ENCODE measurements at places on chromosomes 2 and 18.
A peak's percentile ranks its signal among the peaks of the same experiment; 100 is the strongest.

- DNase-seq, result peak; percentile 71
Measured at GRCh38 chr2:207746131-207746530, 23.6 kb downstream of the FZD5 start.

DNA sequence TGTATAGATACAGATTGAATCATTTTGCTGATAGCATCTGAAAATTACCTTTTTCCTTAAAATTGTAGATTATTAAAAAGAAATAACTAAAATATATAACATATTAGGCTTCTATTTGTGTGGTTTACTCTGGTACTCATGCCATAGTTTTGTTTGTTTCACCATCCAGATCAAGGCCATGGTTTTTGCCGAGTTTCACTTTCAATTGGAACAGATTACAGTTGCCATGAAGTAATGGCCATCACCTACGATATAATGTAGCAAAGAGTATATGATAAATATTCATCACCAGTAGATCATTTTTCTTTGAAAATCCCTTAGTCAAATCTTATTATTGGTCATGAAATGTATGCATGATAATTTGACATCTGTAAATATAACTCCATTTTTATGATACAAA is 11.9 kb upstream of the DNAH7 start:
- no peak for DNase-seq

DNA sequence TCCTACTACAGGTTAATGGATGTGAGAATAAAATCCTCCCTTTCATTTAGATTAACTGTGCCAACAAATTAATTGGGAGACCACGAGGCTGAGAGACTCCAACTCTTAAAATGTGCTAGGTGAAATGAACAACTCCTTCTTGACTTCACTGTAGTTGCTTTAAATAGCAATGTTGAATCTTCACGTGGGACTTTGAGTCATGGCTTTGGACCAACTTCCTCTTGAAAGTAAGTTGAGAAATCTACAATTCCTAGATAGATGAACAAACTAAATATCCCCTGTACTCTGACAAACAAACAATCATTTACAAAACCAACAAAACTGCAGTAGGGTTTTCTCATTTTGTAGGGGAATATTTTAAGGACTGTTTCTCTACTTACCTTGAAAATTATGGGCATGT is 291.9 kb upstream of the SPRED2 start:
- peak; percentile 55 for DNase-seq

DNA sequence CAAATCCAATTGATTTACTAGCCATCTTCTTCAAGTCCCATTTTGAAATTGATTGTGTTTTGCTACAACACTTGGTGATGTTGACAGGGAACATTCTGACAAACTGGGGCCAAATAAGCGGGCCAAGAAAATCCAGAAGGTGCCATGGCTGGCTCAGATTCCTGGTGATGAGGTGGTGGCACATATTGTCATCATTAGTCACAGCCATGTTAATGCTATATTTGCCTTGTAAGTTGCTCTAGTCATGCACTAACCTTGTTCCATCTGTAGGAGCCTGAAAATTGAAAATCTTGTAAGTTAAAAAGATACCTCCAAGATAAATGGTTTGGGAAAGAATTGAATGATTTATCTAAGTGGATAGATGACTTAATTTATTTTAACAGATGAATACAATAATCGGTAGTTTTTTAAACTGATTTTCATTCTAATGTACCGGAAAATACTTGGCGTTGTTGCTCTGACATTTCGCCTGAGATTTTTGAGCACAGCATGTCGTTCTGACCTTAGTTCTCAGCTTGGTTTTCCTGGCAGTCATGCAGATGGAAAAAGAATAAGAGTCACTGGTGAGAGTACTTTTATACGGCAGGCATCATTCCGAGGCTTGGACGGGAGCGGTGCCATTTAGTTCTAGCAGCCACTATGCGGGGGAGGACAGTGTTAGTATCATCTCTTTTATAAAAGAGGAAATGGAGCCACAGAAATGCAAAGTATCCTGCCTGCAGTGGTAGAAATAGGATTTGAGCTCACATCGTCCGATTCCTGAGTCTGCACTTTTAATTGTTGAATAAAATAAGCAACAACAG is 133.9 kb downstream of the ZNF532 start:
- DNase-seq, result peak; percentile 69

DNA sequence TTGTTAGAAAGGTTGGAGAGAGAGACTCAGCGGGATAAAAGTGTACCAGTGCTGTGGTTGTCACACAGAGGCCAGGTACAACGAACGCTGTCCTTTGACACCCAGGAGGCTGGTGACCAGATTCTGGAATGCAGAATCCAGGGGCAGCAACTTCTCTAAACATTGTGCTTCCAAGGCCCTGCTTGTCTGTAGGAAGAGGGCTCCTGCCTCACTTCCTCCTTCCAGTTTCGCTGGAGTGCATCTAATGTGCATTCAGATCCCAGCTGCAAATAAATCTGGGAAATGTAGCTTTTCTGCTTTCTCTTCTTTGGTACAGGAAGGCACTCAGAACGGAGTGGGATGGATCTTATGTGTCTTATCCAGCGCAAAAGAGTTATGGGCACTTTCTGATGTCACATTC is 171.8 kb upstream of the ATP5MC3 start:
- no peak for DNase-seq

DNA sequence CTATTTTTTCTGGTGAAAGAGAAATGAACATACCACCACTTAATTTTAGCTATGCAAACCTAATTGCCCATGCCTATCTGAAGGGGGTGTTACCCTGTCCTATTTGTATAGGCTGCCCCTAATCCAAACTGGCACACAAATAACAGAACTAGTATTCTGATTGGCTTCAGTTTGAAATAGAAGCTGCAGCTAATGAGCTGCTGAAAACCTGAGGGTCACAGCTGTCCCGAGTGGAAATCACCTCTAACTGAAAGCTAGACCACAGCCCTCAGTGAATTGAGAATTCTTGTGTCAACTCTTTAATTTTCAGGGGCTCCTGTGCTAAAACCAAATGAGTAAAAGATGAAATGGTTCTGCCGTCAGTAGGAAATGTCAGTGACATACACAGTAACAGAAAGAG is 28.7 kb downstream of the CCDC141 start:
- no peak for DNase-seq

- no peak for DNase-seq
Measured at GRCh38 chr2:234913208-234913626, 38.6 kb upstream of the SH3BP4 start.

DNA sequence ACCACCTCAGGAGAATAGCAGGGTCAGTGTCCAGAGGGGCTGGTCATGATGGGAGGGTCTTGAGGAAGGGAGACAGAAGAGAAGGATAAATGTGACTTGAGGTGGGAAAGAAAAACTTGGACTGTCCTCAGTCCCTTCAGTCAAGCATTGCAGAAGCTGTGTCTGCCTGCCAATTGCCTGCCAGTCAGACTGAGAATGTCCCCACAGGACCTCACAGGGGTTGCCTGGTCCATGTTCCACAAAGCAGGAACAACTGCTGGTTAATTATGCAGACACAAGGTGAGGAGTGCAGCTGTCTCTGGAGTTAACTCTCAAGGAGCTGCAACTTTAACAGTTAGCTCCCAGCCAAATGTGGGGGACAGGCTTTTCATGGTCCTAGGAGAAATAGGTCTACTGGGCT is 75.7 kb downstream of the TRIM43 start:
- no peak for DNase-seq

DNA sequence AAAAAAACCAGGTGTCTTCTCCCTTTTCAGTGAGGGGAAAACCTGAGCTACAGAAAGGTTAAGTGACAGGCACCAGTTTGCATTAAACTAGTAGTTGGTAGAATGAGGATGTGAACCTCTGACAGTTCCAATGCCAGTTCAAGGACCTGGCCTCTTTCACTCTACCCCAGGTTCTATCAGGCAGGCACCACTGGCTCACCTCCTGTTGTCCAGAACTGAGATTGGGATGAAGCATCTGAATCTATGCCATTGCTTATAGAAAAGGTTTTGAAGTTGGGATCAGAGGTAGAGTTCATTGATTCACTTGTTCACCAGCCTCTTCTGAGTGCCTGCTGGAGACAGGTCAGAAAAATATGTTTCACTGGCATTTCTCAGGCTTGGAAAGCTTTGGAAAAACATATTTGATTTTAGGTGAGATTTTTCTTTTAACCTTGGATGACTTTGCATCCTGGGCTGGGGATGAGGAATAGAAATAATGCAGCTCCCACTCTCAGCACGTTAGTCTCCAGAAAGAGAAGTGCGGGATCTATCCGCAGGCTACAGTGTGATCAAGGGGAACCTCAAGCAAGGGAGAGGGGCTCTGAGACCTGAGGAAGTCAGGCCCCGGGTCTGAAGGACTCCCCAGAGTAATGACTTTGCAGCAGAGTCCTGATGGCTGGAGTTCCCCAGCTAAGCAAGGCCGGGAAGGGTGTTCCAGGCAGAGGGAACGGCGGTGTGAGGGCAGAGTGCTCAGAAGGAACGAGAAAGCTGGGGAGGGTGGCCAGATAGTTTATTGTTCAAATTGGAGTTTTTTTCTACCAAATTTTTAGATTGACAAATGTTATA is 250.3 kb downstream of the MYCN start:
- no peak for DNase-seq

- DNase-seq, result no peak
Measured at GRCh38 chr2:41878716-41879234, 169.0 kb upstream of the PKDCC start.

- no peak for DNase-seq
Measured at GRCh38 chr2:17301437-17301836, 216.8 kb downstream of the RAD51AP2 start.

GRCh38 chr2:176097820-176098365 is 1.7 kb upstream of the HOXD12 start:
- DNase-seq, result no peak

GRCh38 chr2:12002215-12002614 is 255.8 kb downstream of the LPIN1 start:
- DNase-seq, result no peak

GRCh38 chr2:205323929-205324328 is 358.4 kb upstream of the NRP2 start:
- peak; percentile 43 for DNase-seq

GRCh38 chr2:196249860-196250259 is 78.5 kb upstream of the STK17B start:
- DNase-seq, result no peak

All from epithelial cell of esophagus (primary cell).